Keratinocyte (primary cell): ENCODE measurements at places on chromosomes 2 and 18. TPM values are rescaled to one million over a fixed set of nuclear protein-coding genes. Genes with fewer than 3 reads are reported as not detected.

Gene LBX2
- 0.09 to 0.11 TPM (median 0.10 TPM) in 3 replicates for polyA plus RNA-seq

Gene WNT6
- 0.15 TPM in 1 of 3 replicates, not detected in the others for polyA plus RNA-seq

Gene BOLL
- polyA plus RNA-seq: not detected in 3 replicates

Gene GNAL
- 21.9 to 30.0 TPM (median 28.4 TPM) in 3 replicates for polyA plus RNA-seq

Gene GBX2
- 0.13 to 0.69 TPM (median 0.17 TPM) in 3 replicates for polyA plus RNA-seq

Gene ASXL3
- polyA plus RNA-seq: 0.01 TPM in 1 of 3 replicates, not detected in the others

Gene REG3A
- not detected in 3 replicates for polyA plus RNA-seq

Gene KLHL41
- polyA plus RNA-seq: 0.08 to 0.24 TPM (median 0.18 TPM) in 3 replicates

Gene HOXD13
- polyA plus RNA-seq: not detected in 3 replicates

Gene STPG4
- polyA plus RNA-seq: 0.26 TPM in 1 of 3 replicates, not detected in the others

Gene CD302
- 0.08 to 0.48 TPM (median 0.20 TPM) in 3 replicates for polyA plus RNA-seq

GRCh38 chr2:177306550-177306949, 42.0 kb upstream of the NFE2L2 start:
- DNase-seq: no peak

GRCh38 chr2:190882856-190883582, 2.4 kb downstream of the GLS start:
- no peak for DNase-seq

GRCh38 chr18:62460851-62461300, 61.9 kb upstream of the ZCCHC2 start:
- DNase-seq: no peak

GRCh38 chr2:204982303-204982702, 437.0 kb downstream of the PARD3B start:
- no peak for DNase-seq

- DNase-seq: peak; percentile 21
Measured at GRCh38 chr2:112310906-112311305, 35.5 kb downstream of the ZC3H6 start.

DNA sequence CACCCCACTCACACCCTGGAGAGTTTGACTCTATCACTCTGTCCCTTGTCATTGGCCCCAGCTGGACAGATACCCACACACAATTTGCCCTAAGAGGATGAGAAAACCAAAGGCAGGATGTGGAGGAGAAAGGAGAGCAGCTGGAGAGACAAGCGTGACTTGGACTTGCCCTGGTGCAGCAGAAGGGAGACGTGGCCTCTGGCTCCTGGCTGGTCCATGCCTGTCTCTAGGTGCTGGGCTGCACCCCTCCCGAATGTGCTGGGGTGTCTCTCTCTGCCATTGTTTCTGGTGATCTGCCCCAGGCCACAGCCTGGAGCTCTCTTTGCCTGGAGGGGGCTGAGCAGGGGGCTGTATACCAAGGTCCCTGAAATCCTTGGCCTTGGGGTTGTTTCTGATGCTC, 88.7 kb upstream of the HDAC4 start:
- no peak for DNase-seq

GRCh38 chr2:20634507-20635112, 16.3 kb downstream of the HS1BP3 start:
- no peak for DNase-seq

DNA sequence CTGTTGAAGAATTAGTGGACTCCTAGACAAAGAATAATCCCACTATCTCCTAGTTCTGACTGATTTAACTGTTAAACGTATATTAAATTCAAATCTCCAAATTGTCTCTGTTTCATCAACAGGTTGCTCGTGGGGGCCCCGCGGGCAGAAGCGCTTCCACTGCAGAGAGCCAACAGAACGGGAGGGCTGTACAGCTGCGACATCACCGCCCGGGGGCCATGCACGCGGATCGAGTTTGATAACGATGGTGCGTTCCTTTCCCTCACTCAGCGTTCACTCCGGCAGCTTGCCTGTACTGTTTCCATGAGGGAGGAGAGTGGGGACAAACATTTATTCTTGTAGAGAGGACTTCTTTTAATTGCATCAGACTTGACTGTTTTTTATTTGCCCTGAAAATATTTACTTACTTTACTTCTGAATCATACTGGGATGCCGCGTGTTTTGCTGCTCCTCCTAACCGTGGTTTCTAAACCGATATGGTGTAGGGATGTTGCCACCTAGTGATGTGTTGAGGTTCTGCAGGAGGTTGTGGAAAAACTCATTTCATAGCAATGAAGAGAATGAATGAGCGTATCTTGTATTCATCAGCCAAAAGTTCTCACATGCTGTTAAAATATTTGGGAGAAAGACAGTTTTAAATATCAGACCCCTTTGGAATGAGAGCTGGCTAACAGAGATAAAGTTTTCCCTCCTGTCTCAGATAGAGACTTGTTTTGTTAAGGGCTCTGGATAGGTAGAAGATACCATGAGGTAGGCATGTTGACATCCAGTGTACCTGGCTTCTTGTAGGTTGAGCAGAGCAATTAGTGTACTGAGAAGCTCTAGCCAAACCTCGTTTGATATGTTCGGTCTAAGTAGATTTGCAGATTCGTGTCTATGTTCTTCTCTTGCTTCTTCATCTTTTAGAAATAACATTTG, 38.3 kb downstream of the ITGA6 start:
- no peak for DNase-seq

GRCh38 chr2:112048887-112049286, 6.2 kb upstream of the TMEM87B start:
- DNase-seq: no peak

DNA sequence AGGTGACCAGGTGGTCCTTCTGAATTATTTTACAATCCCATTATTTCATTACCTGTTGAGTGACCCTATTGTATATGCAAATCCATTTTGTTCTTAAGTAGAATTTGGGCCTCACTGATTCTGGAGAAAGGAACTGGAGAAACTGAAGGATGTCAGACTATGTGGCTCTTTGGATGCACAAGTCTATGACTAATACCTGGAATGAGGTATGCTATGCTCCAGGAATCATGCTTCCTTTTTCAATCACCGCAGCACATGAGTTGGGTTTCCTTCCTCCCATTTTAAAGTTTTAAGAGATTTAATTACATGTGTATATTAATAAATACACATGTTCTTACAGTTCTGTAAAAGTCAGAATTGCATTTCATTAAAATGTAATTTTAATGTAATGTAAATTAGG, 253.9 kb upstream of the VWC2L start:
- no peak for DNase-seq

GRCh38 chr2:18299423-18300212, 260.8 kb downstream of the RDH14 start:
- DNase-seq: peak; percentile 82

DNA sequence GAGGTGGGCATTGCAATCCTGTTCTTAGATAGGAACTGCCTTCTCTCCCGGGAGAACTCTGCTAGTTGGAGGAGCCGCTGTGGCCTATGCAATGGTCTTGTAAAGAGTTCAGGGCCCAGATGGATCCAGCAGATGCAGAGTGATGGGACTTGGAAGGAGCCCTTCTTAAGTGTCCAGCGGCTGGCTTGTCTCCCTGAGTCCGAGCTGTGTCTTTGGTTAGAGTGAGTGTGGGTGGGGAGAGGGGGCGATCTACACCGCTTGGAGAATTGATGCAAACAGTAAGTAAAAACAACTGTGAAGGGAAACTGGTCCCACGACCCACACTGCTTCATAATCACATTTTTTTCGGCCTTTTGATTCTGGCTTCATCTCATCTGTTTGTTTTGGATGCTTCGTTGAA, 89.8 kb upstream of the CYRIA start:
- no peak for DNase-seq

GRCh38 chr18:44651478-44651877, 29.2 kb upstream of the SETBP1 start:
- DNase-seq: peak; percentile 53

- DNase-seq: no peak
Measured at GRCh38 chr2:168566974-168567665, 111.0 kb downstream of the CERS6 start.

DNA sequence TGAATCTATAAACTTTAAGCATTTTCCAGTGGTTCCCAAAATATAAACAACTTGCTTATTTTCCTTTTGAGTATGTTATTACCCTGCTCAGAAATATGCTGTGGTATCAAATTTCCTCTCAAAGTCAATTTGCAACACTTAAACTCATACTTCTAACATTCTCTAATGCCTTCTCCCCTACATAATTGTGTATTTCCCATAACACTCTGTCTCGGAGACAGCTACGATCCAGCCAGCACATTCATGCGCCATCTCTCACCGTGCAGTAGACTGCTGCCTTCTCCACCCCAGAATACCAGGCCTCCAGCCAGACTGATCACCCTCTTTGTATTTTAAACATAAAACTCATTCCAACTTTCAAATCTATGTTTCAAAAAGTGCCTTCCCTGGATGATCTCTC, 41.8 kb downstream of the TIMM21 start:
- no peak for DNase-seq

GRCh38 chr18:73292156-73292555, 424.4 kb upstream of the NETO1 start:
- DNase-seq: no peak

- no peak for DNase-seq
Measured at GRCh38 chr2:181586569-181587081, 70.3 kb downstream of the CERKL start.

DNA sequence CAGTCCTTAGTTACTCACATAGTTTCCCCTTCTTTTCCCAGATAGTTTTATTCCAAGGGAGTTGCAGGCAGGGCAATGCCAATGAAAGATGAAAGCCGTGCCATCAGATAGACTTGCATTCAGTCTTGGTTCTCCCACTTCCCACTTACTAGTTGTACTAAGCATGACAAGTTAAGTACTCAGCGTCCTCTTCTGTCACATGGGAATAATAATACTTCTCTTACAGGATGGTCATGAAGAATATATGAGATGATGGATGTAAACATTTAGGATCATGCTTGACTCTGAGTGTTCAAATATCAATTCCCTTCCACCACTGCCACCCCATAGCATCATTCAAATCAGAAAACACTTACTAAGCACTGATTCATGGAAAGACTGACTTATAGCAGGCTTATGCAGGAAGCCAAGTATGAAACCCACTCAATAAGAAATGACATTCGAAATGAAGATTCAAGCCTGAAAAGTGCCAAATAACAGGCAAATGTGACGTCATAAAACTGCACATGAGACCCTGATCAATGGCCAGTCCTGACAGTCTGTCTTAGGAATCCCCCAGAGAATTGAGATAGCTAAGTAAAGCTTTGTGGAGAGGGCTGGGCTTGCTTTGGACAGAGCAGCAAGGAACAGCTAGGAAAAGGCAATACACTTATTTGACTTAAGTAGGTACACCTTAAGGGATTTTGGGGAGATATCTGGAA, 11.1 kb upstream of the EVA1A start:
- no peak for DNase-seq

GRCh38 chr2:154370873-154371272, 327.6 kb upstream of the KCNJ3 start:
- no peak for DNase-seq
